ENCODE measurements at places on chromosomes 2 and 18. TPM values are rescaled to one million over a fixed set of nuclear protein-coding genes. Genes with fewer than 3 reads are reported as not detected.

DNA sequence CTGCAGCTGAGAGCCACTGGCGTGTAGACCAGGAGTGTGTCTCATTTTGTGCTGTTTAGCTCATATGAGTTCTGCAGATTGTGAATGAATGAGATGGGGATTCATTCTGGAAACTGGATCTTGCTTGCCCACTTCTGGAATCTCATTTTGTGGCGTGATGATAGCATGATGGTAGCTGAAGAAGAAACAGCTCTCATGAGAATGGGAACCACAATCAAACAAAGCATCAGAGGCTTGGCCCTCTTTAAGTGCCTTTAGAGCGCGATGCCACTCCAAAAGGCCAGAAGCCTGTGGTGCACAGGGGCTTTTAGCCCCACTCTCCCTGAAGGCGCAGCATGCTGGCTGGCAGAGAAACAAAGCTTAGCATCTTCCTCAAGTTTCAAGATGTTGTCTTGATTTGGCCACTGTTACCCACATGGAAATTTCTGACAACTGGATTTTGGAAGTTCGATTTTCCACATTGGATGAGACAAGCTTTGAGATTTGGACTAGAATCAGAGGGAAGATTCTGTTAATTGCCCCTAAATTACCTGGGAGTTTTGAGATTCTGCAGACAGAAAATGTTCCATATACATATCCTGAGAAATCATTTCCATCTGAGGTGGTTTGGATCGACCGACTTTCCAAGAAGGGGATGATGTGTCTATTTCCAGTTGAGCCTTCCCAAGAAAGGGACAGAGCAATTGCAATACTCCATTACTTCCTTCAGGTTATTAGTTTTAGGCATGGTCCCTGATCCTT lies 234.5 kb downstream of the VAPA start:
- DNase-seq, result no peak

- DNase-seq, result no peak
Observed at GRCh38 chr2:240166191-240166590, 25.7 kb upstream of the OTOS start.

- no peak for DNase-seq
Observed at GRCh38 chr2:121925466-121925865, 170.0 kb downstream of the TSN start.

GRCh38 chr2:104434966-104435365 lies 418.9 kb upstream of the POU3F3 start:
- DNase-seq, result no peak

GRCh38 chr2:240341064-240341463 lies 94.4 kb upstream of the GPC1 start:
- no peak for DNase-seq

- no peak for DNase-seq
Observed at GRCh38 chr2:178913049-178913441, 105.8 kb upstream of the TTN start.

DNA sequence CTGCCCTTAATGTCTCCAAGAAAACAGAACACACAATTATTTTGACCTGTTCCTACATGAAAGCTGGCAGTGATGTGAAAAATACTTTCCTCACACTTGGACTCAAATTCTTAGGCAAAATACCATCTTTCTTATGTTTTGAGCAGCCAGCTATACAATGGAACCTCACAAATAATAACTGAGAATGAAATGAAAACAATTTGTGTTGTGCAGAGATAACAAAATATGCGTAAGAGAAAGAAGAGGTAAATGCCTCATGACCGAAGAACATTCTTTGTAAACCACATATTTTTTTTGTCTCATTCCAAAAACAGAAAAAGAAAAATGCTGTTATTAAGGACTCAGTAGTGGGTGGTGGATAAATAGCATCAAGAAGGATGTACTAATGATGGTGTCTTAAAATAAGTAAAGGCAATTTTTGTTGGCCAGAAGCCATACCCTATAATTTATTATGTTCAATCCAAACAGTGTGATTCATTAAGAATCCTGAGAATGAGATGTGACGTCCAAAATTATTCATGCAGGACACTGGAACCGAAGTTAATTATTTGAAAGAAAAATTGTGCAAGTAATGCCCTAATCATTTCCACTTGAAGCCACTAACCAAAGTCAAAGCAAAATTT lies 193.0 kb upstream of the NETO1 start:
- DNase-seq, result no peak

Gene CHRNA1
- not detected for total RNA-seq

- no peak for DNase-seq
Observed at GRCh38 chr2:104841744-104842143, 12.2 kb upstream of the POU3F3 start.

Data from omental fat pad (tissue), 4 donors.